MG63 (cell line): ENCODE measurements at places on chromosomes 12 and 14.

DNA sequence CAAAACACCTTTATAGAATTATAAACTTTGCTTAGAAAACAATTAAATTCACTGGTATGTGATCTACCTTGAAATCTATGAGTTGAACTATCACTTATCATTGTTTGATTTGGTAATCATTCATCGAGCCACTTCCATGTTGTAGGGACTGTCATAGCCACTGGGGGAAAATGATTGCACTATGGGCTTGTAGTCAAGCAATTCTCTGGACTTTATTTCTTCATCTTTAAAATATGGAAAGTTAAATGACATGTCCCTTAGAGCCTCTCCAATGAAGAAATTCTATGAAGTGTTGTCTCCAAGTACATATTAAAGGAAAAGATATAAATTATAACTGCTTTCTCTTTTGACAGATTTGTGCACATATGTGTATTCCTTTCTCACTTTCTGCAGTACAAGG is 97.3 kb downstream of the NELL2 start:
- no peak for DNase-seq

- peak; percentile 35 for DNase-seq
These were observed 2.1 kb upstream of the TMEM263 start for GRCh38 chr12:106953352-106954250.

DNA sequence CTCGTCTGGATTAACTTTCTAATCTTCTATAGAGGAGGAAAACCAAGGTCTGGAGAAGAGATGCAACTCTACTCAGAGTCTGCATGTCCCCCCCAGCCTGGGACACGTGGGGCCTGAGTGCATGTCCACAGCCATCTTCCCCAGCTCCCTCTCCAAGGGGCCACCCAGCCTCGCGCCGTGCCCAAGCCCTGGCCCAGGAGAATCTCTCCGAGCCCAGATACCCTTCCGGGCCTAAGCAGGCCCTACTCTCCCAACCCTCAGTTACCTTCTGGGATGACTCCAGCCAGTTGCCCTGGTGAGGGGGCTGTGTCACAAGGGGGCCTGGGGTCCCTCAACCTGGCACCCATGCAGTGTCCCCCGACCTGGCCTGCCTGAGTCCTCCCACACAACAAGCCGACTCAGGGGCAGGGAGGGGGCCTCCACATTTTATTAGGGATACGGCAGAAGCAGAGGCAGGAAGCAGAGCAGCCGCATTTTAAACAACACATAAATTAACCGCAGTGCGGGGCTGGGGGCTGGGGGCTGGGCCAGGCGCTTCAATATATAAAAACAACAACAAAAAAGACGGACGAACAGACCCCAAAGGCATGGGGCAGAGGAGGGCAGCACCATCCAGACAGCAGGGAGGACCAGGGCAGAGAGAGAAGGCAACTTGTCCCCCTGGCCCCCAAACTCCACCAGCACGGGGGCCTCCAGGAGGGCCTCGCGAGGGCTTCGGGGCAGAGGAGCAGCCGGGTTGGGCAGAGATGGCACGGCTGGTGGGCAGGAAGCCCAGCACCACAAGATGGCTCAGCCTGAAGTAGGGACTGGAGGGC is 37.3 kb downstream of the NCKAP5L start:
- no peak for DNase-seq

DNA sequence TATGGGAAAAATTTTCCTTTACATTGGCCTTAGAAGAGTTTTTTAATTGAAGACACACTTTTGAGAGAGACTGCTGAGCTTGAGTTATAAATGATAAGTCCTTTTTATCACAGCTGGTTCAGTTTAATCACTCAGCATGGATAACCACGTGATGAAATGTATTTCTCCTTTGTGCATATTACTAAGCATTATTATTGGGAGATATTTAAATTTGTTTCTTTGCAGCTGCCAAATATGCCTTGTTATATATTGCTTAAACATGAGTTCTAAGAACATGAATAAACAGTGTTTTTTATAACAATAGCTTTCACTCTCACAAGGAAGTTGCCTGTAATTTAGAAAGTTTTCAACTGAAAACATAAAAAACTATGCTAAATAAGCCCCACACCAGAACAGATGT is 293.5 kb upstream of the LRFN5 start:
- no peak for DNase-seq

- DNase-seq = peak; percentile 23
These were observed 20.6 kb downstream of the ARMH4 start for GRCh38 chr14:58131386-58131785.
